ENCODE measurements at places on chromosomes 11 and 22. TPM values are rescaled to one million over a fixed set of nuclear protein-coding genes. Genes with fewer than 3 reads are reported as not detected.

Gene BUD13
- total RNA-seq: 11.6 TPM

Gene TMEM191C
- 1.2 TPM for total RNA-seq

Gene SF1
- 277 TPM for total RNA-seq

Gene KDELR3
- 61.1 TPM for total RNA-seq

Gene KMT2A
- 49.5 TPM for total RNA-seq

Gene TRPM5
- total RNA-seq: not detected

Gene AQP11
- 0.18 TPM for total RNA-seq

Gene OR5A1
- not detected for total RNA-seq

Gene IL18
- total RNA-seq: 0.35 TPM

Gene TESMIN
- total RNA-seq: 10.8 TPM

Gene SCGB1A1
- not detected for total RNA-seq

Gene TTC36
- 2.6 TPM for total RNA-seq

Gene SSTR3
- total RNA-seq: not detected

Gene PATE2
- total RNA-seq: 0.93 TPM

Gene OR10D3
- total RNA-seq: not detected

Gene ZNRD2
- total RNA-seq: 66.4 TPM

Gene GRAMD4
- 24.1 TPM for total RNA-seq

Gene SWAP70
- 96.5 TPM for total RNA-seq

Gene SLC16A8
- total RNA-seq: not detected

Gene PHF21B
- total RNA-seq: not detected

Gene MCAM
- 5,782 TPM for total RNA-seq

Gene GRM5
- total RNA-seq: 0.05 TPM

Gene KRTAP5-10
- total RNA-seq: not detected

Gene KAT5
- total RNA-seq: 38.9 TPM

Gene CHST1
- total RNA-seq: 42.1 TPM

Gene GNG3
- total RNA-seq: not detected

Gene CFAP300
- 0.23 TPM for total RNA-seq

Gene TUBA8
- total RNA-seq: 1.8 TPM

Gene MFRP
- total RNA-seq: 0.39 TPM

Gene KIAA1671
- total RNA-seq: 91.0 TPM

Gene FLRT1
- total RNA-seq: not detected

Gene SYCE3
- total RNA-seq: 2.6 TPM

Gene RIMBP3C
- total RNA-seq: 0.44 TPM

Gene CTR9
- total RNA-seq: 23.3 TPM

Gene GLYATL2
- total RNA-seq: not detected

Gene ALDH3B1
- total RNA-seq: 2.9 TPM

Gene TPBGL
- total RNA-seq: 1.3 TPM

Gene SULT4A1
- 1.5 TPM for total RNA-seq

Gene IRAG1
- 1.4 TPM for total RNA-seq

Gene ALG12
- 14.5 TPM for total RNA-seq

Gene HTR3A
- total RNA-seq: not detected

Gene MUC2
- not detected for total RNA-seq

Gene ADAMTS15
- total RNA-seq: 8.5 TPM

Gene P2RY6
- 1.1 TPM for total RNA-seq

Gene LRRC56
- total RNA-seq: 0.53 TPM

Gene CRYBB1
- total RNA-seq: not detected

Gene DGAT2
- total RNA-seq: 3.0 TPM

Gene IFITM1
- 86.5 TPM for total RNA-seq

Gene IFITM10
- not detected for total RNA-seq

Gene IL18BP
- 3.7 TPM for total RNA-seq
